GOT3 (cell line): ENCODE measurements at places on chromosomes 4 and X.

GRCh38 chr4:94765648-94766047 lies 7.9 kb downstream of the BMPR1B start:
- DNase-seq, result no peak

- no peak for DNase-seq
Measured at GRCh38 chr4:145132511-145133098, 34.5 kb downstream of the ABCE1 start.

- DNase-seq, result no peak
Measured at GRCh38 chr4:2250357-2251072, 8.6 kb upstream of the HAUS3 start.

GRCh38 chrX:111868726-111869638 lies 7.0 kb upstream of the TRPC5OS start:
- no peak for DNase-seq

DNA sequence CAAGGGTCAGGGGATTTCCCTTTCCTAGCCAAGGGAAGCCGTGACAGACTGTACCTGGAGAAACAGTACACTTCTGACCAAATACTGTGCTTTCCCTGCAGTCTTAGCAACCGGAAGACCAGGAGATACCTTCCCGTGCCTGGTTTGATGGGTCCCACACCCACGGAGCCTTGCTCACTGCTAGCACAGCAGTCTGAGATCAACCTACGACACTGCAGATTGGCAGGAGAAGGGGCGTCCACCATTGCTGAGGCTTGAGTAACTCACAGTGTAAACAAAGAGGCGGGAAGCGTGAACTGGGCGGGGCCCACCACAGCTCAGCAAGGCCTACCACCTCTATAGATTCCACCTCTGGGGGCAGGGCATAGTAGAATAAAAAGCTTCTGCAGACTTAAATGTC lies 48.7 kb upstream of the SRD5A3 start:
- DNase-seq, result no peak

GRCh38 chrX:70009970-70010369 lies 39.8 kb downstream of the AWAT2 start:
- no peak for DNase-seq

DNA sequence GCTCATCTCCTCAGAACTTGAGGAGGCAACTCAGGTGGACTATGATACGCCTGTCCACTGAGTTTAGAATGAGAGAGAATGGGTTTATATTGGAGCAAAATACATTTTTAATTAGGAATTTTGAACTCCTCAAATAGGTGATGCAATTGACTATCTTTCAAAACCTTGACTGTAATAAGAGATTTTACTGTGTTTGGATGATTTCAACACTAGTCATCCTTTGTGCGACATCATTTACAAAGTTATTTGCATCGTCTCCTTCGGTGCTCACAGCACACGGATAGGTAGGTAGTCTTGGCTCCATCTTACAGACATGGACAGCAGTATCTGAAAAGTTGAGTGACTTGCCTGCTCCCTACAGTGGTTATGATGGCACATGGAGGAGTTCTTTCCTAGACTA lies 67.0 kb downstream of the AASDH start:
- no peak for DNase-seq

GRCh38 chrX:105910563-105911105 lies 88.3 kb downstream of the NRK start:
- no peak for DNase-seq

- no peak for DNase-seq
Measured at GRCh38 chrX:142938793-142939192, 86.9 kb upstream of the SPANXN4 start.

DNA sequence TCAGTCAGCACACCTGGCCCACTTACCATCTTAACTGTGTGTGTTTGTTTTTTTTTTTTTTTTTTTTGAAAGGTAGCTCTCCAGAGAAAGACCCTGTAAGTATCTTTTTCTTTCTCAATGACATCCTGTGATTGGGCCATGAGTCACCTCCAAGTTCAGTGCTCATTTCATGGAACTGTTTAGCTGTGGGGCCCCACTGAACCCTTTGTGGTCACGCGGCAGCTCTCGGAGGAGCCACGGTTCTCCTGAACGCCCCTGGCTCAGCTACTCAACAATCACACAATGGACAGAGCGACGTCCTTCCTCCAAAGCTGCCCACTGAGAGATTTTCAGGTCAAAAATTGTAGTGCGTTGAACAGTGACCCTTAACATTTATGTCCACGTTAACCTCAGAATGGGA lies 14.2 kb upstream of the IL3RA start:
- no peak for DNase-seq

- no peak for DNase-seq
Measured at GRCh38 chr4:24477919-24478318, 106.4 kb downstream of the DHX15 start.

DNA sequence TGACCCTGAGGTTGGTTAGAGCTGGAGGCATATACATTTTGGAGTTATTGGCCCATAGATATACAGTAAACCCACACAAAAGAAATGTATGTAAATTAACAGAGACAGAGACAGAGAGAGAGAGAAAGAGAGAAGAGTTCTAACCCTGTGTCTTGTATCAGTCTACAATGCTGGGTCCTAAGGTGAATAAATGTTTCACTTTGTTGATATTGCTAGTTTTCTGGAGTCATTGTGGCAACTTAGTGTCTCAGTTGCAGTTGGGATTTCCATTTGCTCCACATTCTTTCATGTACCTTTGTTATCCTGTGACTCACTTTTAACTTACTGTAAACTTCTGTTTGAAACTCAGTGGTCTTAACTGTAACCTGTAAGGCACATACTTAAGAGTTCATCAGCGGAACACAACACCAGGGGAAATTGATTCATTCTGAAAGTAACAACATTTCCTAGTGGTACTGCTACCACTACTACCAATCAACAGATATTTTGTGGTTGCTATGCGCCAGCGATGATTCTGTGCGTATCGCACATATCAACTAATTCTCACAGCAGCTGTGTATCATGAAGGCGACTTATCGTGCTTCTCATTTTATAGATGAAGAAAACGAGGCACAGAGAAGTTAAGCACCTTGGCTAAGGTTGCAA lies 38.5 kb upstream of the ETDA start:
- DNase-seq, result no peak

- DNase-seq, result no peak
Measured at GRCh38 chrX:117972711-117973109, 143.9 kb downstream of the KLHL13 start.

- no peak for DNase-seq
Measured at GRCh38 chr4:48237996-48238645, 31.5 kb downstream of the TEC start.

GRCh38 chrX:40784516-40785151 lies 49.3 kb upstream of the MED14 start:
- DNase-seq, result no peak

- DNase-seq, result no peak
Measured at GRCh38 chrX:154596290-154596929, 11.5 kb downstream of the CTAG1A start.

GRCh38 chrX:27565992-27566391 lies 24.2 kb upstream of the DCAF8L2 start:
- no peak for DNase-seq

DNA sequence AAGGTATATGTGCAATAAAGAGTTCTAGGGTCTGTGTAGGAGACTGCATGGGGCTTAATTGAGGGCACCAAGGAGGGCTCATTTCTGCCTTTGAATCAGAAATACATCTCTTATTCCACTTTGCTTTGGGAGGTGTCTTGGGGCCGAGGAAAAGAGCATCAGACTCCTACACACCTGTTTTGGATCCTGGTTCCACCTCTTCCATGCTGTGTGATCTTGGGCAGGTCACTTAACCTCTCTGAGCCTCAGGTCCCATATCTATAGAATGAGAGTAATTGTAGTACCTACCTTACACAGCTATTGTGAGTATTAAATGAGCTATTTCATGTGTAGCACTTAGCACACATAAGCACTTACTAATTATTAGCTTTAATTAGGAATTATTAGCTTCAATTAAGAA lies 100.6 kb downstream of the RTL5 start:
- DNase-seq, result no peak

- no peak for DNase-seq
Measured at GRCh38 chr4:108397850-108398249, 222.5 kb upstream of the RPL34 start.

DNA sequence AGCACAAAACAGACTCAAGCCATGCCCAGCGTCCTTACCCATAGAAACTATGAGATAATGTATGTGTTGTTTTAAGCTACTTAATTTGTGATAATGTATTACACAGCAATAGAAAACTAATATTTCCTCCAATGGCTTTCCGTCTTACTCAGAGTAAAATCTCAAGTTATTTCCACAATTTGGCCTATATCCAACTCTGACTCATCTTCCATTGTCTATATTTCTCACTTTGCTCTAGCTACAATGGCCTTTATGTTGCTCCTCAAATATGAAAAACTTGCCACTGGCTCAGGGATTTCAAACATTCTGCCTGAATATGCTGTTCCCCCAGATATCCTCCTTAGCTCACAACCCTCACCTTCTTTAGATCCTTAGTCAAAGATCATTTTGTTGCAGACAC lies 31.6 kb downstream of the IQCM start:
- no peak for DNase-seq

- DNase-seq, result no peak
Measured at GRCh38 chr4:110294165-110294564, 95.8 kb upstream of the ELOVL6 start.

GRCh38 chrX:68511255-68511654 lies 12.4 kb downstream of the YIPF6 start:
- DNase-seq, result no peak

DNA sequence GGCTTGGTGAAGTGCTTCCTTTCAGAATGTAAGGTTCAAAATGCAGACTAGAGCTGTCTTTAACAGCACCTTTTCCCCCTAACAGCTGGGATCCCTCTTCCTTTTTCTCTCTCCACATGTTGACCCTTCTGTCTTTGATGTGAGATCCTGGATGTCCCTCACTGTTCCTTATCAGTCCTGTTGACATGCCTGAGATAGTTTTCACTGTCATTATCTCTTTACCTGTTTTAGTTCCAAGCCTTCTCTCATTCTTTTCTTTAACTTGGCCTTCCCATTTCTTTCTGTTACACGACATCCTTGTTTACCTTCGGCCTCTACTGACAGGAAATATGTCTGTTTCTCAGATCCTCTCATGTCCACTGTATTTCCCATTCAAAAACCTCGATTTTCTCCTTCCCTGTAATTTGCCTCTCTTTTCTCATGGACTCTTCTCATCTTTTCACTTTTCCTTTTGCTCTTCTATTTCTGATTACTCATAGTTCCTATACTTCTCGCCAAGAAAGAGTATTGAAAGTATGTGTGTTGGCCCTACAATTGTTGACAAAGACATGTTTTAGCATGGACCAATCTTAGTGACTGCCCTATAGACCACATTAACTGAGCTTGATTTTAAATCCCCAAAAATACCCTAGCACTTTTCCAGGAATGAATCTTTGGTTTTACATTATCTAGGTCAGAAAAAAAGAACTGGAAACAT lies 1.2 kb upstream of the SOWAHB start:
- no peak for DNase-seq

DNA sequence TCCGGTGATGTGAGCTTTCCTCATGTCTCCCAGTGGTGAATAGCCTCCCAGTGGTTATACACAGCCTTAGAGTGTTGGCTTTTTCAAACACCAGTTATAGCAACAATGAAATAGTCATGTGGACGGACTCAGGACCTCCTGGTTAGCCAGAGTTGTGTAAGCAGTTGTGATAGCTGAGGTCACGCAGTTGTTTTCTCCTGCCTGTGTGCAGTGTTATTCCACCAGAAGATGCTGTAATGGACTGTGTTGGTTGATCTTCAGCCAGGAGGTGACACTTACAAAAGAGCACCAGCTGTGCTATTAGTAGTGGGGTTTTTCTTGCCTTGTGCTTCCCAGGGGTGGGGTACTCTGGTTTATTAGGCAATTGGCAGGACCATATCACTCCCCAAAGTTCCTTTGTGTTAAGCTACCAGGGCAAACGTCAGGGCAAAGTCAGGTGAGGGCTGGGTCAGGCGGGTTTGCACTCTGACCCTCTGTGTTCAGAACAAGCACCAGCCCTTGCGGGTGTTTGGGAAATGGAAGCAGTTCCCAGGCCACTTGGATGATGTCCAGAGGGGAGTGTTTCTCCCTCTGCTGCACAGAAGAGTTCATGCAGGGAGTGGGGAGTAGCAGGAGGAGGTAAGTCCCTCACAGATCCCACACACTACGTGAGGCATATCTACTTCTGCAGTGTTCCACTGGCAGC lies 252.6 kb downstream of the TMEM47 start:
- no peak for DNase-seq

DNA sequence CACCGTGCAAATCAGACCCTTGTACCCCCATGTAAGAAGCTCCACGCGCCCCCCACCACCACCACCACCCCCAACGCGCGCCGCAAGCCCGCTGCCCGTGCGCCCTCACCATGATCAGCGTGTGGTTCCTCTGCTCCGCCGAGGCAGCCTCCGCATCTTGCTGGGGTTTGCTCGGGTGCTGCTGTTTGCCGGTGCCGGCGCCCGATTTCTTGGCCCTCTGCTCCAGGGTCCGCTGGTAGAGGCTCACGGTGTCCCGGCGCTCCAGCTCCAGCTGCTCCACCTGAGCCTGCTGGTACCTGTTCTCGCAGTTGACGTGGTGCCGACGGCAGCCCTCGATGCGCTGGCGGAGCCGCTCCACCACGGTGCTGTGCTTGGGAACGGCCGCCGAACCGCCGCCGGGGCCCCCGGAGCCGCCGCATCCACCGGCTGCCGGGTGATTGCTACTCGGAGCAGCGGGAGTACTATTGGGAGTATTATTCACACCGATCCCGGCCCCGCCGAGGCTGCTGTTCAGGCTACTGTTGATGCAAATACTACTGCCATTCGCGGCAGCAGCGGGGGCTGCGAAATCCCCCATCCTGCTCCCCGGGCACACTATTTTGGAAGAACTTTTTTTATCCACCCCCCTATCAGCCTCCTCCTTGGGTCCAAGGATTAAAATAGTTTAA lies 1.1 kb downstream of the MAML3 start:
- no peak for DNase-seq

GRCh38 chr4:78356251-78356786 lies 195.3 kb upstream of the ANXA3 start:
- DNase-seq, result no peak

- no peak for DNase-seq
Measured at GRCh38 chrX:110276778-110277177, 41.1 kb downstream of the AMMECR1 start.

- DNase-seq, result no peak
Measured at GRCh38 chrX:148904421-148905111, 404.1 kb downstream of the AFF2 start.
